ENCODE measurements at places on chromosomes 12 and 14.

- no peak for DNase-seq
Measured at GRCh38 chr12:62677355-62677754, 210.7 kb downstream of the MON2 start.

- DNase-seq = no peak
Measured at GRCh38 chr14:104421401-104421821, 158.2 kb upstream of the C14orf180 start.

- no peak for DNase-seq
Measured at GRCh38 chr12:5488626-5488955, 56.7 kb downstream of the NTF3 start.

DNA sequence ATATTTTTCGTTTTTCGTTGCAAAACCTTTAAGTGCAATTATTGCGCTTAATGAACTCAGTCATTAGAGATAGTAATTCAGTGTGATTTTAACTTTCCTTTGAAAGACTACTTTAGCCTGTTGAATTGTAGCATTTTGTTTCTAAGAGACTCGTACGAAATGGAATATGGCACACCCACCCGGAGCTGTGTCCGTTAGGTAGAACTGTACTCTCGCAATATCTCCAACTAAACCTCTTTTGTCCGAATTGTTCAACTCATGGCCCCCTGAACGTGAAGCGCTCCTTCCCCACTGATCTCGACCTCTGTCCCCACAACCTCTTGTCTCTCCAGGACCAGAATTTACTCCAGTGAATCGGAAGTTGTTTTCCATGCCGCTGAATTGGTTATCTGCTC is 800 bp downstream of the PCNX4 start:
- no peak for DNase-seq

- DNase-seq = no peak
Measured at GRCh38 chr12:48995086-48995879, 3.9 kb downstream of the DDN start.

- no peak for DNase-seq
Measured at GRCh38 chr12:94706250-94706661, 55.9 kb upstream of the TMCC3 start.

- peak; percentile 10 for DNase-seq
Measured at GRCh38 chr12:107372229-107372658, 278.9 kb upstream of the CRY1 start.

DNA sequence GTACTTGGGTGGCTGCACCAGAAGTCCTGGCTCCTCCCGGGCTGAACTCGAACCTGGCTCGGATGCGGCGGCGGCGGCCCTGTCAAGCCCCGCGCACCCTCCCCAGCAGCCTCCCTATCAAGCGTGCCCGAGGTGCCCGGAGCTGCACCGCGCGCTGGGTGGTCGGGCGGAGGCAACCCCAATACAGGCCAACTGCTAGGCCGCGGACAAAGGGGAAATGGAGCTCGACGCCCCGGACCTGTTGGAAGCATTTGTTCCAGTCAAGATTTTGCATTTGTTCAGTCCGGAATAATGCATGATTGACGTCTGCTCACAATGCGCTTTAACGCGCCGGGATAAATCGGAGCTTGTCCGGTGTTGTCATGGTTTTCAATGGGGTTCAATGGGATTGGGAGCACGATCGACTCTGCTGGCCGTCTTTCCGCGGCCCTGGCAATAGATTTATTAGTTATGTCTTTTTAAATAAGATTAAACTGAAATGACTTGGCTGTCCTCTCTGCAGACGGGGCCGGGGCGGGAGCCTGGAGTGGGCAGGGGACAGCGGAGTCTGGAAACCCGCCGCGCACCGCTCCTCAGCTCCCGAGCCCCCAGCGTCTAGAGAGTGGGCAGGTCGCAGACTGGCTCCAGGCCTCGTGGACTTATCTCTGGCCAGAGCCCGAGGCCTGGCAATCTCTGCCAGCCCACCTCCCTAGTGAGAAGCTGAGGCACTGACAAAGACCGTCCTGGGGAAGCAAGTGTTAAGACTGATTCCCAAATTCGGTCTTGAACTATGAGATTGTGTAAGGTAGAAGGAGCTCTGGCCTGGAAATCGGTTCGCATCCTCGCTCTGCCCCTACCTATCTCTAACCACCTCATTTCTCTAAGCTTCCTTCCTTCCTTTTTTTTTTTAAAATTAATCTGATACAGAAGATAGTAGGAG is 1.7 kb upstream of the NKX2-8 start:
- no peak for DNase-seq

DNA sequence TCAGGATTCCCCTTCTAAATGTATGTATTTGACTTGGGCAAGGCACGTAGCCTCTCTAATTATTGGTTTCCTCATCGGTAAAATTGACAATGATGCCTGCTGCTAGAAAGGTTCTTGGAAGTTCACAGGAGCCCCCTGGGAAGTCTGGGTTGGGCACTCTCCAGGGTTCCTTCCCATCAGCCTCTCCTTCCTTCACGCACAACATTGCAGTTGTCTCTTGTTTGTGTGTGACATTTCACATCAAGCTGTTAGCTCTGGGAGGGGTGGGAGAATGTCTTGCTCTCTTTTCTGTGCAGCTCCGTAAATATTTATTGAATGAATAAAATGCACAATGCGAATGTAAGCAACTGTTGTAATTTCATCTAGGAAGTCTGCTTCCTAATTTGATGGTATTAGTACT is 153.2 kb upstream of the PRICKLE1 start:
- DNase-seq = no peak

GRCh38 chr14:76293923-76294322 is 82.0 kb upstream of the ESRRB start:
- DNase-seq = no peak

DNA sequence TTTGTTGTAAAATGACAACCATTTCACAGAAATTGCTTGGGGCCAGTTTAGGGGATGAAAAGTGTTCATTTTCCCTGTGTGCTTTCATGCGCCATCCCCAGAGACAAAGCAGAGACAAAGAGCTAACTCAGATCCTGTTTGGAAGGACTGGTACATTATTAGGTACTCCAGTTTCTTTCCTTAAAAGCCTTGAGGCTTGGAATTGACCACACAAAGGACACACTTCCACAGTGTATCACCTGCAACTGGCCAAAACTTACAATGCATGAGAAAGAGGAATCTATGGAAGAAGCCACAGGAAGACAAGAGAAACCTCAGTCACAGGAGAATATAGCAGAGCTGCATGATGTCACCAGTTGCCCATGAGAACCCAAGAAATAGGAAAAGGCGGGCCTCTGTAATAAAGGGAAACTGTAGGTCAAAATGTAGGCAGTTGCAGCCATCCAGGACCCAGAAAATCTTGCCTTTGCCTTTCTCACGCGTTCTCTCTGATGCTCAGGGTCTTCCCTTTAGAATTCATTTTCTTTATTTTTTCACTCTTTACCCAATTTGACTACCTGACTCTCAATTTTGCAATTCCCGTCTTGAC is 339.0 kb downstream of the RMST start:
- DNase-seq = no peak

DNA sequence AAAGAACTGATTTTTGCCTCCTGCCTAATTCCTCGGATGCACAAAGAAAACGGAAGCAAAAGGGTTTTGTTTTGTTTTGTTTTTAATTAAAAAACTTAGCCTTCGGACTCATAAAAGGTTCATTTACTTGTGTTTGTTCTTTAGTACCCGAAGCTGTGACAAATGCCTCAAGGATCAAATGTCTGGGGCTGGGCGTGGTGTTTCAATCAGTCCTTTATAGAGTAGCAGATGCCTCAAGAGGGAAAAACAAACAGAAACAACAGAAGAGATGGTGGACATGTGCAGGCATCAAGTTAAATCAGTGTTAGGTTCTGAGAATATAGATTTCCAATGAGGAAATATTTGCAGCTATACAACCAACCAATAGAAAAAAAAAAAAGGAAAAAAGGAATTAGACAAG is 1.6 kb upstream of the WIF1 start:
- no peak for DNase-seq

DNA sequence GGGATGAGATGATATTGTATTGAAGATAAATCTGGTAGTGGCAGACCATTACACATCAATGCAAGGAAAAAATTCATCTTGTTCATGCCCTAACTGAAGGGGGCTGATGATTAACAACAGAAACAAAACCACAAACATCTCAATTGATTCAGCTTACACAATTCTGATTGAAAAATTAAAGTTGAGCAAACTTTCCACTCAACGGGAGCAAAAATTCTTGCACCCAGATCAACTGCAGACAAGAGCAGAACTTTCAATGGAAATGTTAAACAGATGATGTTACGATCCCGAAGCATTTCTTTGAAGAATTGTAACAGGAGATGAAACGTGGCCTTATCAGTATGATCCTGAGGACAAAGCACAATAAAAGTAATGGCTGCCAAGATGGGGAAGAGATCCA is 172.4 kb upstream of the SOX5 start:
- DNase-seq = no peak

DNA sequence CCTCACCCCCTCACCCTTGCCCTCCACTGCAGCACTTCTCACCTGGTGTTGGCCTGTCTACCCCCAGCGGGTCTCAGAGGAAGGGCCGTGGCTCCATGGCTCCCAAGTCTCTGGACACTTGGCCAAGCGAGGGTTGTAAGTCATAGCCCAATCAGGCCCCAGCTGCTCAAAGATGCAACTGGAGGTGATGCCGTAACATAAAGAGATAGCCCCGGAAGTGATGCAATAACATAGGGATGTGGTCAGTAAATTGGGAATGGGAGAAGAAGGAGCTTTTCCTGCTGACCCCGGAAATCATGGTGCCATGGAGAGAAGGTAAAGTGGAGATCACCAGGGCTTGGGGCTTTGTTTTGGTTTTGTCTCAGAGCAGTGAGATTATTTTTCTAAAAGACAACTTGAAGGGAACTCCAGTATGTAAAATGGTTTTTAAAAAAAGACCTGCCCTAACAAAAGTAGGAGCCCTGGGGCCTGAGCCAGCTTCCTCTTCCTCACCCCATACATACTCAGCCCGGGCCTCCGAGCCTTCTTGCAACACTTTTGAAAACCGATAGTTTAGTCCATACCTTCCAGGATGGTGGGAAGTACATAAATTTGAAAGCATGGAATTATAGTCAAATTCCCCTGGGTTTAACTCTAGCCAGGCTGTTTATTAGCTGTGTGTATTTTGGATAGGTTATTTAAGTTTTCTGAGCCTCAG is 212.5 kb downstream of the CRADD start:
- DNase-seq = no peak

- DNase-seq = no peak
Measured at GRCh38 chr12:28771968-28772367, 377.1 kb upstream of the FAR2 start.

DNA sequence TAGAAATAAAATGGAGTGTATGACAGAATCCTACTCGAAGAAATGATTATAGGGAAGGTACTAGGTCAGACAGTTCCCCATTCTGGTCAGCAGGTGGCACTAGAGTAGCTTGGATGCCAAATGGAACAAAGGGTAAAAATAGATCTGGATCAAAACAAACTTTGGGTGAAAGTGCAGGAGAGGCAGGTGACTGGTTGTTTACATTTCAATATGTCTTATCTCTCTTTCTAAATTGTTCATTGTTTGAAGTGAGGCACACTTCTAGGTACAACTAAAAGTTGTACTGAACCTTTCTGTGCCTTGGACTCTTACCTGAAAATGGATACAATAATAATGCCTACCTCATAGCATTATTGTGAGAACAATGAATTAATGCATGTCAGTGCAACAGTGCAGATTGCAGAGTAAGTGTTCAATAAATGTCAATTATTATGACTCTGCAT is 62.0 kb upstream of the OSBPL8 start:
- DNase-seq = peak; percentile 44

GRCh38 chr14:53108292-53109104 is 44.6 kb downstream of the DDHD1 start:
- DNase-seq = no peak

DNA sequence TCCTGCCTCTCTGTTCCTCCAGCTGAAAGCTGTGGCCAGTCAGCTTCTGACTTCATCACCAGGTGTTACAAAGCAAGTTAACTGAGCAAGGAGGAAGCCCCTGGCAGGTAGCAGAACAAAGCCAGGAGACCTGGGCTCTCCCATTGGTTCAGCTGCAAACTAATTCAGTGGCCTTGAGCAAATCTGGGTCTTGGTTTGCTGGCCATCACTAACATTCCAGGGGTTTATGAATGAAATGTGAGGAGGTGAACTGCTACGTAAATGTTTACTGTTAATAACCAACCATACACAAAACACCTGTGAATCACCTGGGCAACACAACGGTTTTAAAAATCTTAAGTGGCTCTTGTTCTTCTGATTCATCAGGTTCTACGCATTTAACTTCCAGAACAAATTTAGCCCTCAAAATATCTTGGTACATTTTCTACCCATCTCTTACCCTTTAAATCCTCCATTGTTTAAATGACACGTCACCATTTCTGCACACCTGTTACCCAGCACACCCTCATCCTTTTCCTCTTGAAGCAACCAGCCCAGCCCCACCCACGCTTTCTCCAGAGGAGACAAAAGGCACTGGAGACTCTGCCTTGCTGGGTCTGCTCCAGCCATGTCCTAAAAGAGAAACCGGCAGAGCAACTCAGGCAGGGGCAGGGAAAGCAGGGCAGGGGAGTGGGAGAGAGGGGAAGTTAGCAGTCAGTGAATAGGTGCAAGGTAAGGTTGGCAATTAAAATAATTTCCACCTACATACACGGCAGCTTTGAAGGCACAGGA is 49.3 kb upstream of the TSPAN11 start:
- no peak for DNase-seq

DNA sequence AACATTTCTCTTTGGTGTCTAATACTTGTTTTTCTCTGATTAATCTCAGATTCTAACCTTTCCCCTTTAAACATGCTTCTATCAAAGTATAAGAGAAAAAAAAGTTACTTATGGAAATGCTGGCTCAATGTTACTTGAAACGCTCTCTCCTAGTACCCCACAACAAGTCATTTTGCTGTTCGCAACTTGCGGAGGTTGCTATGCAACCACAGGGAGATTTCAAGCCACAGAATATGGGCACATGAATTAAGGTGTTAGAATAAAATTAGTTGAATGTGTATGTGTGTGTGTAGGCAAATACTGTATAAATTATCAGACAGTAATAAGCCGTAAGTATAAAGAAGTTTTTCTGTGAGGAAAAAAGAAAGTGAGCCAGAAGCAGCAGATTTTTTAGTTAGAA is 80.6 kb downstream of the CCDC59 start:
- no peak for DNase-seq

DNA sequence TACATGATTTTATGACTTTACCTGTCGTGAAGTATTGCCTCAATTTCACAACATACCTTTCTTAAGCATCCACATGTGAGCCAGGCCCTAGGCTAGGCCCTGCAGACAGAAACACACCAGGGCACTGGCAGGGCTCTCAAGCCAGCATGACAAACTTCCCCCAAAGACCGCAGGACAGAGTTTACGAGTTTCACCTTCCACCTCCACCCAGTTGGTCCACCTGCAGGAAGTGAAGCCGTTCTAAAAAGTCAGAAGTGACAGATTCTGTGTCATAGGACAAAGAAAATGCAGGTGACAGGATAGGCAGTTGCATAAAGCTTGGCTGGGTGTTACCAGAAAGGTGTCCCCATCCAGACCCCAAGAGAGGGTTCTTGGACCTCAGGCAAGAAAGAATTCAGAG is 382.3 kb downstream of the PCNX1 start:
- peak; percentile 59 for DNase-seq

DNA sequence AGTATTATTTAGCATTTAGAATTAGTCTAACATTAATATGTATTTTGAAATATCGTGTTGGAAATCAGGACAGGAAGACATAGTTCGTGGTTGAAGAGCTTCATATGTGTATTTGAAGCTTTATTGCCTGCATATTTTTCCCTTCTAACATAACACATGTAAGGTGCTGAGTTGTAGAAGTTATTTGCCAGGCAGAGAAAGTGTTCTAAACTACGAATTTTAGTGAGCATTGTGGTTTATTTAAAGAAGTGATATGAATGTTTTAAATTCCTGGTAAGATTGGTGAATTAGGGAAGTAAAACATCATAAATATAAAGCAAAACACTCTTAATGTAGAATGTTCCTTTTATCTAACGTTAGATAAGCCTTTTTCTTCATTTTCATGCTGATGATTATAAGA is 2.5 kb downstream of the RASSF3 start:
- no peak for DNase-seq
